ENCODE measurements at places on chromosomes 12 and 14. TPM values are rescaled to one million over a fixed set of nuclear protein-coding genes. Genes with fewer than 3 reads are reported as not detected.

The BBS10 gene
- total RNA-seq = 19.0 TPM

The BEGAIN gene
- total RNA-seq = not detected

The MAPKAPK5 gene
- 42.5 TPM for total RNA-seq

The NOS1 gene
- total RNA-seq = not detected

The CLIP1 gene
- total RNA-seq = 73.4 TPM

The NGB gene
- total RNA-seq = not detected

The SDS gene
- not detected for total RNA-seq

The TCL1B gene
- total RNA-seq = not detected

The SLCO1C1 gene
- not detected for total RNA-seq

The REP15 gene
- 0.83 TPM for total RNA-seq

The NKX2-8 gene
- not detected for total RNA-seq

The RIPK3 gene
- 2.9 TPM for total RNA-seq

The HOXC4 gene
- 0.17 TPM for total RNA-seq

The GUCY2C gene
- not detected for total RNA-seq

The MEG3 gene
- 164 TPM for total RNA-seq

The C12orf50 gene
- total RNA-seq = 0.17 TPM

The NPFF gene
- not detected for total RNA-seq

The ZFHX2 gene
- 0.66 TPM for total RNA-seq

The PTPRO gene
- 1.2 TPM for total RNA-seq

The LIN52 gene
- total RNA-seq = 8.3 TPM

The SRSF9 gene
- total RNA-seq = 162 TPM

The ASB2 gene
- total RNA-seq = 0.50 TPM

The PTPRR gene
- total RNA-seq = 0.58 TPM

The SLC10A1 gene
- total RNA-seq = not detected

The ASCL1 gene
- not detected for total RNA-seq

The POP5 gene
- total RNA-seq = 63.1 TPM

The GPD1 gene
- not detected for total RNA-seq

The RPS6KA5 gene
- 3.2 TPM for total RNA-seq

The KRT73 gene
- total RNA-seq = not detected

The SEL1L gene
- total RNA-seq = 114 TPM

The CACNA2D4 gene
- total RNA-seq = 1.5 TPM

The RNASE1 gene
- not detected for total RNA-seq

The RAD9B gene
- total RNA-seq = 0.29 TPM

The EFS gene
- total RNA-seq = 1.7 TPM

The FKBP11 gene
- 18.7 TPM for total RNA-seq

The COL2A1 gene
- under 0.01 TPM for total RNA-seq

The FIGNL2 gene
- total RNA-seq = 0.29 TPM

The APOF gene
- not detected for total RNA-seq

The RNASE7 gene
- not detected for total RNA-seq

The SUOX gene
- total RNA-seq = 19.0 TPM

The MYH6 gene
- not detected for total RNA-seq

The LRRC9 gene
- not detected for total RNA-seq

The ARID4A gene
- total RNA-seq = 12.4 TPM

The ADAMTS20 gene
- not detected for total RNA-seq

The TSPAN8 gene
- 0.15 TPM for total RNA-seq

The JPH4 gene
- not detected for total RNA-seq

The PDZRN4 gene
- not detected for total RNA-seq

The RASSF9 gene
- 0.87 TPM for total RNA-seq

The SMIM41 gene
- 4.5 TPM for total RNA-seq

The AICDA gene
- total RNA-seq = not detected

The RPS26 gene
- 136 TPM for total RNA-seq

The SOCS4 gene
- total RNA-seq = 13.2 TPM

The SLC5A8 gene
- not detected for total RNA-seq

The RNASE4 gene
- 29.3 TPM for total RNA-seq

The TAMALIN gene
- total RNA-seq = 15.9 TPM

The CFAP251 gene
- 4.8 TPM for total RNA-seq

The KLRB1 gene
- not detected for total RNA-seq

All from smooth muscle cell of trachea (primary cell).